ENCODE measurements at places on chromosomes 7 and 10.

- DNase-seq = no peak
These were observed 19.8 kb upstream of the CLDN12 start for GRCh38 chr7:90383422-90383821.

- DNase-seq = no peak
These were observed 68.4 kb downstream of the CDHR3 start for GRCh38 chr7:106031300-106032035.

DNA sequence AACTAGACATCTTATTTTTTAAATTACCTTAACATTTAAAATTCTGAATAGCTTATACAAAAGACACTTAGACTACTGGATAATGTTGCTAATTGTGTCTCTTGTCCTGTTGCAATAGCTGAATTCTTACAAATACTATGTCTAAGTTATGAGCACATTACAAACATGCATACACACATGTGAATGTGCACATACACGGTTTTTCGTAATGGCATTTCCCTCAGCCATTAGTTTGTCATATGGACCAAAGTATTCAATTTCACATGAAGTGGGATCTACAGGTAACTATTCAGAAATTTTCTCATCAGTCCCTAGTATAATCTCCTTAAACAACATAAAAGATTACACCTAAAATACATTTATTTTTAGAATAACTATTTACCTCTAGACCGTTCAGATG, 178.6 kb upstream of the BET1 start:
- no peak for DNase-seq

GRCh38 chr10:96765406-96766240, 45.3 kb upstream of the PIK3AP1 start:
- peak; percentile 30 for DNase-seq

GRCh38 chr7:100966542-100967291, 2.6 kb upstream of the MUC12 start:
- no peak for DNase-seq

GRCh38 chr10:125159486-125159931, 854 bp downstream of the CTBP2 start:
- no peak for DNase-seq

DNA sequence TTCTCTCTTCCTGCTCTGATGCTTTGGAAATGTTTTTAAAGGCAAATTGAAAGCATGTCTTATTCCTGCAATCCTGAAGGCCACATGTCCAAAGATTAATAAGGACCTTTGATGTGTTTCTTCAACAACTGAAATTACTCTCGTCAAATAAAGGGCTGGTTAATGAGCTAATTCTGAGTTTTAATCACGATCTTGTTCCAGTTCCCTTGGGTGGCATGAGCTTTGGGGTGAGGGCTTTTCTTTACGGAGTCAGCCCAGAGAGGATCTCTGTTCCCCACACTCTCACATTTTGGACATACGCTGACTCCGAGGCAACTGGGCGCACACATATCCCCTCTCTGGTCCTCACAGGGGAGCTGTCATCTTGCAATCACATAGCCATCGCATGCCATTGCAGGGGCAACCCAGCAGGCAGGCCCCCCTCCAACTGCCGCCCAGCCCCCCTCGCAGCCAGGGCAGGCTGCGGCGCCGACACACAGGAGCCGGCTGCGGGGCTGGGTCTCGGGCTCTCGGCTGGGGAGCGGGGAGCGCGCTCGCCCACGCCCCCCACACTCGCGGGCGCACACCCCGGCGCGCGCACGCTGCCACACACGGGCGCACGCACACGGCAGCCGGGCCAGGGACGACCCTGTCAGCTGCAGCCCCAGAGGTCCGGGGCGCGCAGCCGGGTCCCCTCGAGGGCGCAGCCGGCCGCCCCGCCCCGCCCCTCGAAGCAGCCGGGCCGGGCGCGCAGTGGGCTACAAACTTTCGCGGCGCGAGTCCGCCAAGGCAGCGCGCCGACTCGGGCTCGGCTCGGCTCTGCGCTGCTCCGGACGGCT, at the start of gene GDF10:
Gene GDF10, plus strand, starts transcription at position 587 of the 818 bp plus-strand sequence. CDS start 455 bp downstream, outside the sequence.
- no peak for DNase-seq

DNA sequence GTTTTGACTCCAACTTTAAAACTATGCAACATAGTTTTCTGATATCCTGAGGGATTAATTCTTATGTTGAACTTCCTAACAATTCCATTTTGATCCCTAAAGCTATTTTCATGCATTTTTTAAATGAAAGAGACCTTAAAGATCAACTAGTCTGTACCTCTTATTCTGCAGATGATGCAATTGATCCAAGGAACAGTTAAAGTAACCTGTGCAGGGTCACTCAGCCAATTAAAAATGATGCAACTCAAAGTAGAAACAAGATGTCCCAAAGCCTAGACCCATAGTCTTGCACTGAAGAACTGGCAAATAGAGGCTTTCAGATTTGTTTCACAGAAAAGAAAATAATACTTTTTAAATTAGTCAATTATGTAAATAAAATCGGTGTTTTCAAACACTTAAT, 86.3 kb downstream of the IMMP2L start:
- peak; percentile 8 for DNase-seq

DNA sequence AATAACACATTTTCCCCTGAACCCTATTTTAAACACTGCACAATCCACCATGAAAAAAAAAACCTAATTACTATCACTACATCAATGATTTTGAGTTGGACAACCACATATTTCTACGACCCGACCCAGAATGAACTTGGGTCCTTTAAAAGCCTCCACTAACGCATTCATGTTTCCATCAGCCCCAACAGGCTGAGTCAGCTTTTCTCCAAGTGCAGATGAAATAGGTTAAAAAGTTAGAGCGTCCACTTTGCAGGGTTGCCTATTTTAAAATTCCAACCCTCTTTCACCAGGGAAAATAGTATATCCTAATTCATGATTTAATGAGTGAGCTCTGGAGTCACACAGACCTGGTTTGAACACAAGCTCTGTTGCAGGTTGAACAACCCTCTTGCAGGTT, 501.0 kb upstream of the SORCS1 start:
- DNase-seq = no peak

DNA sequence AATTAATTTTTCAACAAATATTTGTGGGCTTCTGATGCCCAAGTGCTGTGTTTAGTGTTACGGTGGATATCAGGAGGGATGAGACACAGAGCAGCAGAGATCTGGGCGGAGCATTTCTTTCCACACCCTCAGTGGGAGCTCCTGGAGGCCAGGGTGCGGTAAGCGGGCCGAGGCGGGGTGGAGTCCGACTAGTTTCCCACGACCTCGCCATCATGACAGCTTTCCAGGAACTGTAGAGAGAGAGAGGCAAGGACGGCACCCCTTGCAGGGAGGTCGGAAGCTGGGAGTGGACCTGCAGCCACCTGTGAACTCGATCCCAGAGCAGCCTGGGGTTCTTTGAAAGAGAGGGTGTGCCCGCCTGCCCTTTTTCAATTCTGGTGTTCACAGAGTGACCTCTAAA, 128.2 kb downstream of the ACTR3B start:
- DNase-seq = no peak

- DNase-seq = no peak
These were observed 14.6 kb downstream of the RASGEF1A start for GRCh38 chr10:43252166-43252782.

DNA sequence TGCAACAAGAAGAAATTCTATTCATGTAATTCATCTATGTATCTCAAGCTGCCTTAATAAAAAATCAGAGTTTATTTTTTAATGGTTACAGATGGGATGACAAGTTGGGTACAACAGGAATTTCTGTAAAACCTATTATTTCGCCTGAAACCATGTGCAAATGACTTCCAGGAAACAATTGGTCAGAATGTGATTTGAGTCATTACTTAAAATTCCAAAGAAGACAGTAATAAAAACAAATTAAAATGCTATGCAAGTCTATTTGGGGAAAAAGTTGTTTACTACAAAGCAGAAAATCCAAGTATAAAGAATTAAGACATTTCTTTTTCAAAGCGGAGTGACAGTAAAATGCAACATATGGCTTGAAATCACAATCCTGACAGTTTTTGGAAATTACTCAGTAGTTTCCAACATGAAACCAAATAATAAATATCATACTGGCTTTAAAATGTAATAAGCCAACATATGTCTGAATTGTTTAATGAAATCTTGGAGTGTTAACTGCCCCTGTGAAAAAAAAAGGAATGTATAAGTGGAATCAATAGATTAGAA, 41.5 kb upstream of the SEMA3C start:
- DNase-seq = no peak

DNA sequence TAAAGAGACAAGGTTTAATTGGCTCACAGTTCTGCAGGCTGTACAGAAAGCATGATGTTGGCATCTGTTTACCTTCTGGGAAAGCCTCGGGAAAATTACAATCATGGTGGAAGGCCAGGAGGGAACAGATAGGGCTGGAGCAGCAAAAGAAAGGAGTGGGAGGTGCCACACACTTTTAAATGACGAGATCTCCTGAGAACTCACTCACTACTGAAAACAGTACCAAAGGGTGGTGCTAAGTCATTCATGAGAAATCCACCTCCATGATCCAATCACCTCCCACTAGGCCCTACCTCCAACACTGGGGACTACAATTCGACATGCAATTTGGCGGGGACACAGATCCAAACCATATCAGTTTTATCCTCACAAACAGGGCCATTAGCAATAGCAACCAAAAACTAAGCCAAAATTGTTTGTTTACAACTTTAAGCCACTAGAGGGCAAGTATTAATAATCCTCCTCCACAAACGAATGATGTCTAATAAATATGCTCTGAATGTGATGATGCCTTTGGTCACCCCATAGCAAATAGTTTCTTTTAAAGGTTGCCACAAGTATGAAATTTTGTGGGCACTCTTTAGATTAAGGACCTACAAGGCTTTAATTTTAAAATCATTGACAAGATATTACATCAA, 129.2 kb upstream of the NRBF2 start:
- no peak for DNase-seq

- no peak for DNase-seq
These were observed 203.1 kb upstream of the PDE1C start for GRCh38 chr7:32273297-32273696.

GRCh38 chr7:100680576-100681271, 7.2 kb downstream of the GNB2 start:
- DNase-seq = no peak

DNA sequence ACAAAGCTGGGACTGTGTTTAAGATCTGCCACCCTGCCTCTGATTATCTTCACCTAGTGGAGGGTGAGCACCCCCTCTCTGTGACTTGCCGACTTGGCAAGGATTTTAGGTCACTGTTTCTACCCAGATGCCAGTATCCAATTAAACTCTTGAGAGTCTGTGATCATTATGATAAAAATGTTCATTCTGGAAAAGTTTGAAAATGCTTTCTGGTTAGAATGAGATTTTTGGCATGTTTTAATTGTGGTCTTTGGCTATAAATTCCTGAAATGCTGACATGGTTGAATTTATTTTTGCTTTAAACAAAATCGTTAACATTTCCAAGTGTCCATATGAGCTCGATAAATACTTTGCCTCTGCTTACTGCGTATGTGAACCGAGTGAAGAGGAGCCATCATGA, 221.4 kb downstream of the BICC1 start:
- no peak for DNase-seq

- no peak for DNase-seq
These were observed 59.7 kb upstream of the RAB11FIP2 start for GRCh38 chr10:118106426-118106825.

- DNase-seq = peak; percentile 27
These were observed 373.5 kb downstream of the RPS24 start for GRCh38 chr10:78407009-78407711.

GRCh38 chr10:17074541-17074847, 55.1 kb downstream of the CUBN start:
- DNase-seq = no peak

DNA sequence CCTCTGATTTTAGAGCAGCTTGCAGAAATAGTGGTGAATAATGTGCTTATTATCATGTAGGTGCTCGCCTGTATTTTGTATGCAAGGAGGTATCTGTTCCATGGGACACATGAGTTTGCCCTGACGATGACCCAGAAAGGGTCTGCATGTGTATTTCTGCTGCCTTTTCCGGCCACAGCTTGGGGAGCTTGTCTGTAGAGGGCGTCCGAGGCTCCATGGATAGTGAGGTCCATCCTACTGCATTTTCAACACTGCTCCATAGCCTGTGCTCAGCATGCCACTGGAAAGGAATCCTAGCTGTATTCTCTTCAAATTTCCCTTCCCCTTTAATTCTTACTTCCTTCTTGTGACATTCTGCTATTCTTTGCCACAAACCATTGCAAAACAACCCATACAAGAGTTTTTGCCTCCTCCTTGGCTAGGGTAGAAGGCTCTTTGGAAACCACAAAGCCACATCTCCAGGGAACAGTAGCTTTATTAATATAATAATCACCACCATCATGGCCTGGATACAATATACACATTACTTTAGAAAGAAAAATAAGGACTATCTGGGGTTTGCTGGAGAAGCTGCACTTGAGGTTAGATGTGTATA, 127.7 kb downstream of the DYNC1I1 start:
- no peak for DNase-seq

DNA sequence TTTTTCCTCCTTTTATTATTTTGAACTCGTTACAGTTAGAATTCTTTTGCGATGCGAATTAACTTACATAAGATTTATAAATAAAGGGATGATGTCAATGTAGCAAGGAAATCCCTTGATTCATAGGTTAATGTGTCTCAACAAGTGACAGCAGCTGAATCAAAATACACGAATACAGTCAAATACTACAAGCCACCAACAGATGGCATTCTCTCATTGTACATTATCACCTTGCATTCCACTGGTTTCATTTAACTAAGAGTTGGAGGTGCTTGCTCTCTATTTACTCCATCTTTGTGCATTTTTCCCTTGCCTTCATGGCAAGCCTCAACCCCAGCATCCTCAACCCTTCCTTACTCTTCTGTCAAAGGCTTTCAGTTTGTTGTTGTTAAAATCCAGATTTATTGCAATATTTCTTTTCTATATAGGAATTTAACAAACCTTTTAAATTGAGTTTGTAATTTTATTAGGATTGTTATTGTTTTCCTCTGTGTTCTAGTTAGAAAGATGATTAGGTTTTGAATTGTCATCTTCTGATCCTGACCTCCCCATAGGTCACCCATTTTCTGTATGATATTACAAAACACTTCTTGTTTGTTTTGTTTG, 78.3 kb downstream of the SLC25A40 start:
- DNase-seq = no peak

- no peak for DNase-seq
These were observed 297.0 kb downstream of the CCDC3 start for GRCh38 chr10:12704488-12704887.

DNA sequence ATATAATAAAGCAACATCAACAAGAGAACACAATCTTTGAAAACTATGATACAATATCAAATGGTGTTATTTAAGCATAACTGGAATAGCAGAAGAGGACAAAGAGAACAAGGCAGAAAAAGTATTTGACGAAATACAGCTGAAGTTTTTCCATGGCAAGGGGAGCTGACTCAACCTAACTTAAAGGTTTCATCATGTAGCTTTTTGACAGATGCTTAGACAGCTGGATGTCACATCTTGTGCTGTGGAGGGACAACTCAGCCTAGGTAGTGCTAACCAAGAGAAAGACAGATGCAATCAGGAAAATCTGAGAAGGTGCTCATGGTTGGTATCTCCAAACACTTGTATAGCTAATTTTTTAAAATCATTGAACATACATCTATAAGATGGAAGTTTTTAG, 208.2 kb downstream of the TFEC start:
- DNase-seq = no peak

GRCh38 chr10:89574368-89574767, 39.0 kb upstream of the SLC16A12 start:
- no peak for DNase-seq
